GM18507 (cell line): ENCODE measurements at places on chromosomes 5 and 9.

GRCh38 chr9:133205996-133206931 lies 2.8 kb downstream of the OBP2B start:
- no peak for DNase-seq

DNA sequence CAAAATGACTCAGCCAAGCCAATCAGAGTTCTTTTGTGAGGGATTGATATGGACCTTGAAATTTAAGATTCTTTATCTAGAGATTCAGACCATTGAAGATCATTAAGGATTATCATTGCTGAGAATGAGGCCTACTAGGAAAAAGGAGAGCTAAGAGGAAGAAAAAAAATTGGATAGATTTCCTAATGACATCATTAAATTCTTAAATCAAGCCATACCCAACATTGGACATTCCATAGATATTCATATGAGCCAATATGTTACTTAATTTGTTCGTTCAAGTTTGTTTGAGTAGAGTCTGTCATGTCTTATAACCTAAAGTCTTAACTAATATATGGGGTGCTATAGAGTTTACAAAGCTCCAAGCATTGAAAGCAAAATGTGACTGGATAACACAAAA lies 727.9 kb upstream of the SEMA6A start:
- no peak for DNase-seq

- no peak for DNase-seq
Observed at GRCh38 chr5:95858023-95858461, 35.5 kb upstream of the GLRX start.

DNA sequence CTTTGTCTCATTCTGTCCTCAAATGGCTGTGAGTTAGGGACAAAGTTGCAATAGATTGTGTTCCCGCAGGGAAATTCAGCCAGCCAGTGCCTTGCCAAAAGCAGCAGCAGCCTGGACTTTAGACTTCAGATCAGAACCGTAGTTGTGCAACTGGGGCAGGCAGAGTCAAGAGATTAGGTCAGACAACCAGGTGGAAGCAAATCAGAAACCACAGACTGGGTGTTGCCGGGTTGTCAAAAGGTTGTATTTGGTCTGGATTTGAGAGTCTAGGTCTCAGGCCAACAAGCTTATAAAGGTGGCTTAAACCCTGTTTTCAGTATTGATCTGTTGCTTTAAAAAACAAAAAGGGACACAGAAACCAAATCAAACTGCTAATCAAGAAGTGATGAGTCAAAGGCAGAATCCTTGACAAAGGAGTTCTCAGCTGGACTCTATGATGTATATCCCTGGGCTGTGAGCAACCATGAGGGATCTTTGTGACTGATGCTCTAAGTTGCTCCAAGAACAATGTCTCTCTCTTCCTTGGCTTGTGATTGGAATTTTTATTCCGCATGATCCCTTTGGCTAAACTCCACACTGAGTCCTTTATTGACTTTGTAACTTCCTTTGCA lies 20.9 kb downstream of the RFK start:
- no peak for DNase-seq

GRCh38 chr9:112174222-112174964 lies 704 bp downstream of the SUSD1 start:
- DNase-seq = peak; percentile 79

DNA sequence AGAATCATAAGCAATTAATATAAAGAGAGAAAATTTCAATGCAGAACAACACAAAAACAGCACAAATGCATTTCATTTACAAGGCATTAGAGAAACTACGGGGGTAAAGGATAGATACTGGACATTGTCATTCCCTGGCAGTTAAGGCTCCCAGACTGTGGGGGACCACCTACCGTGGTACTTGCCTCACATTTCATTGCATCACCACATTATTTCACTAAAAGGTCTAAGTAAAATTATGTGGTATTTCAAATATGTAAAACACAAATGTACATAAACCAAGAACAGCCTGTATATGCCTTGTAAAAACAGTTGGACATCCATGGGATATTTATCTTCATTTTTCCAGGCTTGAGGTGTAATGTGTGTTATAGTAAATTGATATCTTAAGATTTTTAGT lies 571.2 kb upstream of the ZNF462 start:
- DNase-seq = no peak

DNA sequence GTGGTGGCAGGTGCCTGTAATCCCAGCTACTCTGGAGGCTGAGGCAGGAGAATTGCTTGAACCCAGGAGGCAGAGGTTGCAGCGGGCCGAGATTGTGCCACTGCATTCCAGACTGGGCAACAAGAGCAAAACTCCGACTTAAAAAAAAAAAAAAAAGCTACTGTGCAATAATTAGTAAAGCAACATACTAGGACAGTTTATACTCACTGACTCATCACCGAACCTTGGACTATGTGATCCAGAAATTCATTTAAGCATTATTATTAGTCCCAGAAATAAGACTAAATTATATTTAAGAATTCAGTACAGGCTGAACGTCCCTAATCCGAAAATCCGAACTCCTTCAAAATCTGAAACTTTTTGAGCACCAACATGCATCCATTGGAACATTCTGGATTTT lies 37.8 kb downstream of the GOLPH3 start:
- DNase-seq = no peak
